ENCODE measurements at places on chromosomes 5 and 9.

DNA sequence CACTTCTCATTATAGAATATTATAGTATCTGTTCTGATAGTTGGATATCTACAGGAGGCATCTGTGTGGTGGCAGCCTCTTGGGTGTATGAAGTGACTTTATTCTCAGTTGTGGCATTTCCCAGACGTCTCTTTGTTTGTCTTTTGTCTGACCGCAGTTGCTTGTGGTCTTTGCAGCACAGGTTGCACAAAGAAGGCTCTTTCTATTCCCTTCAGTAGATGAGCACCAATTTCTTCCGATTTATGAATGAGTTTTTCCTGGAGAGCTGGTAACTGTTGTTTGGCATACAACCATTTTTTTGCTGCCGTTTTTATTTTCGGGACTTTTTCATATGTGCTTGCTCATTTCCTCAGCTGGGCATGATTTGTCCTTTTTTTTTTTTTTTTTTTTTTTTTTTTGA is 56.4 kb upstream of the MYO10 start:
- no peak for DNase-seq

DNA sequence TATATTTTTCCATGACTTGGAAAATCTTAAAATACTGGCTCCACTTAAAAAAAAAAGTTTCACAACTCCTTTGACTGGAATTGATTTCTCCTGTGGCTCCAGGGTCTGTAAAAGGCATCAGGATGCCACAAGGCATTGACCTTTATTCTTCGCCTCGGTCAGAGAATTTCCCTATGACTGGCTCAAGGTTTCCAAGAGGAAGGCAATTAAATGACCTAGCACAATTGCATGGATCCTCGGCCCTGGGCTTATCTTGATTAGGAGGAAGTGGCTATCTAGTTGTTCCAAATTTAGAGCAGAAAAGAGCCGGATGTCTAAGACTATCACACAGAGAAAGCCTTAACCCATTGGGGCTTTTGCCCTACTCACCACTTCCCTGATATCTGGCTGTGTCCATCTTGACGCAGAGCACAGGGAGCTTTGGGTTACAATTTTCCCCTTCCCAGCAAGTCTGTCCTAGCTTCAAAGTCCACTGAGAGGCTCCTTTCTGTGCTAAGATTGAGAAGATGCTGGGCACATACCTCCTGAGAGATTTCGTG is 56.9 kb upstream of the COL15A1 start:
- no peak for DNase-seq

DNA sequence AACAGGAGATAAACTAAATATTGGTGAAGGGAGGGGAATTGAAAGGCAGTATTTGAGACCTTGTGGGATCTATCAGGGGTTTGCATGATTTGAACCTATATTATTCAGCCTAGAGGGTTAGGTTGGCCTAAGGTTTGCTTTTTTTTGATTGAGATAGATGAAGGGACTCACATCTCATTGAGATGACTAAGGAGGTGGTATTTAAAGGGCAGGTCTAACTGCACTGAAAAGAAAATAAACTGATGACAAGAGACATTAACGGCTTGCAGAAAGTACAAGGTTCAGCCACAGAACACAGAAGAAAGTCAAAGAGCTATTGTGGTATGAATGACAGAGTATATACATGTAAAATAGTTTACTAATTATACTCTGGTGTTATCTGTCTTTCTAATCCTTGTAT is 412.7 kb downstream of the CDH10 start:
- DNase-seq = no peak

- no peak for DNase-seq
Measured at GRCh38 chr9:128607642-128608350, 48.9 kb downstream of the DYNC2I2 start.

- no peak for DNase-seq
Measured at GRCh38 chr9:95962936-95963335, 87.4 kb downstream of the ERCC6L2 start.

DNA sequence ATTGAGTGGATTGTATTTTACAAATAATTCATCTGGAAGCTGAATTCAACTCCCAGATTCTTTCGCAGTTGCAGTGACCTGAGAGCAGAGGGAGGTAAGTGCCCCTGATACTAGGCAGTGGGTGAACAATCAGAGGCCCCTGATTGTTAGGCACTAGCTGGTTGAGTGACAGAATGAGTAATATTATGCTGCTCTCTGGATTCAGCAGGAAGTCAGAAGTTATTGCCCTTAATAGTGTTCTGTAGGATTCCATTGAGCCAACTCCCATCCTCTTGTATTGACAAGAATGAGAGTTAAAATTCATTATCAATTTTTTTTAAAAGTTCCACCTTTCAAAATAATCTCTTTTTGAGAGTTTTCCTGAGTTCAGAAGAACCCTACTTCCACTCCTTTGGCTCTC is 301.2 kb downstream of the DTWD2 start:
- DNase-seq = no peak

- DNase-seq = no peak
Measured at GRCh38 chr9:14797435-14797834, 74.9 kb upstream of the CER1 start.

DNA sequence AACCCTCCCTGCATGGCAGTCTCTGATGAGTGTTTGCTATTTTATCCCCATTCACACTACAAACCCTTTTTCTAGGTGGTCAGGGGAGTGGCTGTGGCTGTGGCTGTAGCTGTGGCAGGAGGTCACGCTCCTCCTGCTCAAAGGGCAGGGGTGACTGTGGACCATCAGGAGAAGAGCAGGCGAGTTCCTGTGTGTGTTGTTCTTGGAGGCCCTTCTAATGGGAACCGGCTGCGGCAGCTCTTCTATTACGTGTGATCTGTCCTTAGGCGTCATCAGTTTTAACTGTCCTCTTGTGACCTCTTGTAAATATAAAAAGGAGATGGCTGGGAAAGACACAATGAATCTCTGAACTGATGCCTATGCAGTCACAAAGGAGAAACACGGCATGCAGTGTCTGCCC is 65.1 kb downstream of the ANKH start:
- no peak for DNase-seq

DNA sequence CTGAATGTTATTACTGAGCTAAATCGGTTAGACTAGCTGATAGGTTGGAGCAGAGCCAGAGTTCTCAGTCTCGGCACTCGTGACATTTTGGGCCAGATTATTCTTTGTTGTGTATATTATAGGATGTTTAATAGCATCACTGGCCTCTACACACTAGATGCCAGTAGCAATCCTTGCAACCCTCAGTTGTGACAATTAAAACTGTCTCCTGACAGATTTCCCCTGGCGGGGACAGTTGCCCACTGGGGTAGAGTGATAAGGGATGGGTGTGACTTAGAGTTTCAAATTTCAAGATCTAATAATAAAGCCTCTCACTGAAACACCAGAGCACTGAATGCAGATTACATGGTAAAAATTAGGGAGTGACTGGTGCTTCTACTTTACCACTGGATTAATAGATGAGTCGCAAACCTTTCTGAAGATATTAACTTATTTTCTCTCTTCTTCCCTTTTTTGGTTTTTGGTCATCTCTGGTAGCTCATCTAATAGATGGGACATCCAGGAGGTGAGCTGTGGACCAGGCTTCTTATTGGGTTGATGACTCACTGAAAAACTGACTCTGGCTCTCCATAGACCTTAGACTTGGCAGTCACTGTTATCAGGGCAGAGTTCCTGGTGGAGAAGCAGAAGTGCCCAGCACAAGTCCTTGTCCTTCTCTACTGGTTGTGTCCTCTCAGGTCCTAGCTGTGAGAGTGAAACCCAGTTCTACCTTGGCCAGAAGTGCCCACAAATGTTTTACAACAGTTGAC is 150.3 kb downstream of the UNC13B start:
- no peak for DNase-seq

GRCh38 chr9:105455836-105456475 is 8.1 kb downstream of the FSD1L start:
- no peak for DNase-seq

DNA sequence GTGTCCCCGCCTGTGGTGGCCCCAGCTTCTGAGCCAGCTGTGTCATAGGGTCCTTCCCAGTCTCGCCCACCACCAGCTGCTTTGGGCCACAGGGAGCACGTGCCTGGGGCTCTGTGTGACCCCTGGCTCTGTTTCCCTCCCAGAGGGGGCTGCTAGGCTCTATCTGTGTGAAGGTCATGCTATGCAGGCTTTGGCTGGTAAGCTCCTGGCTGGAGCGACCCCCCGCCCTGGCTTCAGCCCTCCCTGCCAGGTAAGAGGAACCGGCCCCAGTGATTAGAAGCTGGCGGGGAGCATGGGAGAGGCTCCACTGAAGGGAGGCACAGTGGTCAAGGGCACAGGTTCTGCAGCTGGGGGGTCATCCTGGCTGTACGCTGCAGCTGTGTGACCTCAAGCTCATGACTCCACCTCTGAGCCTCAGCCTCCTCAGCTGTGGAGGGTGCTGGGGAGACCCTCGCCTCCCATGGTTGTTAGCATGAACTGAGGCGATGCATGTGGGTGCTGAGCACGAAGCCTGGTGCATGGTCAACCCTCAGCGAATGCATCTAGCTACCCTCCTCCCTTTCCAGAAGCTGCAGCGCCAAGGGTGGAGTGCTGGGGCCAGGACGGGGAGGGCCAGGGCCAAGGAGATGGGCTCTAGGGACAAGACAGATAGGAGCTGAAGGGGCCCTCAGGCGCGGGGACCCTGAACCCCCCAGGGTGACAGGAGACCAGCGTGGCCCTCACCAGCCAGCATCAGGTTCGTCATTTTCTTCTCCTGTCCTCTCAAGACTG is 163.8 kb upstream of the MVB12B start:
- no peak for DNase-seq

GRCh38 chr5:7589800-7590199 is 193.9 kb downstream of the ADCY2 start:
- DNase-seq = no peak

GRCh38 chr9:136177224-136177623 is 27.7 kb downstream of the LHX3 start:
- DNase-seq = no peak

- DNase-seq = no peak
Measured at GRCh38 chr5:173670130-173670651, 53.7 kb upstream of the BOD1 start.

- DNase-seq = peak; percentile 50
Measured at GRCh38 chr5:95808686-95809413, 13.7 kb downstream of the GLRX start.

DNA sequence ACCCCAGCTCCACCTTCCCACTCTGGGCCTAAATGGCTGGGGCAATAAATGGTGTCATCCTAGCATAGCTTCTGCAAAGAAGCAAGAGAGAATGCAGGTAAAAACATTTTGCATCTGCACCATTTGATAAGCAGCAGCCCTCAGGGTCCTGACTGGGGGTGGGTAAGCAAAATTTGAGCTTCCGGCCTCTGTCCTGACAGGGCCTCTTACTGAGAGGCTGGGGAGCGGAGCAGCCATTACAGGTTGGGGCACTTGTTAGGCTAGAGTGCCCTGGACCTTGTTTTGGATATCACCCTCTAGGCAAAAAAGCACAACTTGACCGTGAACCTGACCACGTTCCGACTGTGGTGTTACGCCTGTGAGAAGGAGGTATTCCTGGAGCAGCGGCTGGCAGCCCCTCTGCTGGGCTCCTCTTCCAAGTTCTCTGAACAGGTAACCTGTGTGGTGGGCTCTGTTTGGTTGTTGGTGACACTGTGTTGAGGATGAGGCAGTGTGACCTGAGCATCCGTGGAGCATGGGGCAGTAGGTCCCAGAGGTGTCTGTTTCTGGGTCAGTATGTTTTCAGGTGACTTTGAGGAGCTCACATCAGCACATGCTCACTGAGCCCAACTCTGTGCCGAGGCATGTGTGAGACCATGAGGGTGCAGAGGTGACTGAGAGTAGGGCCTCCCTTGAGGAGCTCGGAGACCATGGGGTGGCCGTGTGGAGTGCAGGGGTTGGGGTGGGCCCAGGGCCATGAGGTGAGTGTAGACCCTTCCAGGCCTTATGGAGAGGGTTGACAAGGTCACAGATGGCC is 23.1 kb downstream of the USP20 start:
- DNase-seq = no peak

GRCh38 chr9:23663536-23663935 is 162.5 kb downstream of the ELAVL2 start:
- no peak for DNase-seq

Measured in stimulated activated CD4-positive, alpha-beta T cell treated with anti-CD3 and anti-CD28 coated beads, TNF-alpha, amount 100 ng/mL, for 4 hours (primary cell).